ENCODE measurements at places on chromosomes 1 and 21.

GRCh38 chr21:37531431-37531932 is 164.9 kb downstream of the DYRK1A start:
- no peak for DNase-seq
- H3K27me3 ChIP-seq: peaks cover 16% of the 10 kb centered on the region

GRCh38 chr1:226110249-226111097 is 48.0 kb downstream of the H3-3A start:
- H3K4me1 ChIP-seq: peaks cover 18% of the 10 kb centered on the region
- no peaks in the 10 kb centered on the region for H3K27me3 ChIP-seq

GRCh38 chr1:46725736-46726108 is 6.8 kb upstream of the EFCAB14 start:
- H3K36me3 ChIP-seq: no peaks in the 10 kb centered on the region
- DNase-seq: no peak
- H3K27me3 ChIP-seq: no peaks in the 10 kb centered on the region
- H3K4me1 ChIP-seq: peaks cover 5% of the 10 kb centered on the region
- no peak overlapping the region for H3K27ac ChIP-seq
- H3K4me3 ChIP-seq: no peak overlapping the region

- no peaks in the 10 kb centered on the region for H3K4me1 ChIP-seq
- no peaks in the 10 kb centered on the region for H3K36me3 ChIP-seq
- DNase-seq: no peak
- no peaks in the 10 kb centered on the region for H3K27me3 ChIP-seq
- no peak overlapping the region for H3K4me3 ChIP-seq
Measured at GRCh38 chr21:24076179-24076578, 1531.1 kb downstream of the MRPL39 start.

DNA sequence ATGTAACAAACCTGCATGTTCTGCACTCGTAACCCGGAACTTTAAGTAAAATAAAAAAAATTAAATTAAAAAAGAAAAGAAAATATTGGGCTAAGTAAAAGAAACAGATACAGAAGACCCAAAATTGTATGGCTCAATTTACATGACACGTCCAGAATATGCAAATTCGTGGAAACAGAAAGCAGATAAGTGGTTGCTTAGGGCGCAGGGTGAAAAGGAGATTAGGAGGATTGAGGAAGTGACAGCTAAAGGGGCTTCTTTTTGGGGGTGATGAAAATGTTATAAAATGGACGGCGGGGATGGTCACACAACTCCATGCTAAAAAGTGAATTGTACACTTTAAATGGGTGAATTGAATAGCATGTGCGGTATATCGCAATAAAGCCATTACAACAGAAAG is 27.4 kb upstream of the ZBTB21 start:
- DNase-seq: no peak
- H3K36me3 ChIP-seq: no peaks in the 10 kb centered on the region
- no peaks in the 10 kb centered on the region for H3K27me3 ChIP-seq
- no peak overlapping the region for H3K4me3 ChIP-seq

DNA sequence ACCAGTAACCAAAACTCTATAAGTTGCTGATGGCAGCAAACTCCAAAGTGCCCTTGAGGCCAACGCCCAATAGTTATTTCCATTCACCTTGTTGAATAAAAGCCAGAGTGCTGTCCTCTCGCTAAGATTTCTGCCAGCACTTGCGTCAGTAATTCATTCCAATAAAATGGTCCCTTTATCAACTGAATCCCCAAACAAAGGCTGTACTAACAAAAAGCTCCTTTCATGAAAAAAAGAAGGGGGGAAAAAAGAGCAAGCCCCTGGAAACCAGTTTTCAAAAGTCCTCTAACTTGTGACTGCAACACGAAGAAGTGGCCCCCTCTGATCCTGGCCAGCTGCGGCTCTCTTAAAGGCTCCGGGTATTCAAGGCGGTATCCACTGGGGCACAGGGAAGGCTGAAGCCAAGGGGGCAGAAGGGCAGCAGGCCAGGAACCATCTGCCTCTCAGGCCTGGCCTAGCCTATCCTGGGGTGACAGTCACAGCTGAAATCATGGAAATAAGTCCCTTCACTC is 55.8 kb upstream of the ZNF326 start:
- H3K36me3 ChIP-seq: peaks cover 10% of the 10 kb centered on the region
- no peak for DNase-seq
- peaks cover 37% of the 10 kb centered on the region for H3K4me1 ChIP-seq
- H3K4me3 ChIP-seq: no peak overlapping the region
- peak overlapping the region; percentile 80 for H3K27ac ChIP-seq
- no peaks in the 10 kb centered on the region for H3K27me3 ChIP-seq

- no peaks in the 10 kb centered on the region for H3K27me3 ChIP-seq
- no peak for DNase-seq
- peak overlapping the region; percentile 78 for H3K4me3 ChIP-seq
- H3K36me3 ChIP-seq: peaks cover 12% of the 10 kb centered on the region
- peak overlapping the region; percentile 95 for H3K27ac ChIP-seq
Measured at GRCh38 chr21:29072873-29073221, 601 bp downstream of the CCT8 start.

Measured in tibial nerve (tissue), 4 donors.